Activated gamma-delta T cell (primary cell): ENCODE measurements at places on chromosomes 2 and 18.

- no peak for DNase-seq
Measured at GRCh38 chr2:583666-584065, 93.5 kb downstream of the TMEM18 start.

DNA sequence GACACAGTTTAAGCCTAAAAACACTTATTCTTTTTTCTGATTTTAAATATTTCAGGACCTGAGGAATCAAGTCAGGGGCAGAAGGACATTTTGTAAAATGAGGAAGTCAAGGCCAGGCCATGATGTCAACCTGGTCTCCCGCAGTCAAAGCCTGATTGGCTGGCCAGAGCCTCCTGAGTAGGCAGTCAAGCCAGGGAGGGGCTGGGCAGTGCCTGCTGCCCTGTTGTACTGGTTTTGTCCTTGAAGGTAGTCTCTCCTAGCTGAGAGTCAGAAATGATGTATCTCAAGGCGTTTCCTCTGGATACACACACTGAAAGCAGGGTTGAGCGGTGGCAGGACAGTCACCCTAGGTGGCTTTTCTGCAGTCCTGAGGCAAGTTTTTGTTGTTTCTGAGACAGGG, 19.8 kb downstream of the CCT7 start:
- DNase-seq = no peak

- DNase-seq = no peak
Measured at GRCh38 chr2:8502316-8502715, 179.5 kb upstream of the ID2 start.

GRCh38 chr2:156350374-156351142, 18.0 kb upstream of the NR4A2 start:
- DNase-seq = no peak

DNA sequence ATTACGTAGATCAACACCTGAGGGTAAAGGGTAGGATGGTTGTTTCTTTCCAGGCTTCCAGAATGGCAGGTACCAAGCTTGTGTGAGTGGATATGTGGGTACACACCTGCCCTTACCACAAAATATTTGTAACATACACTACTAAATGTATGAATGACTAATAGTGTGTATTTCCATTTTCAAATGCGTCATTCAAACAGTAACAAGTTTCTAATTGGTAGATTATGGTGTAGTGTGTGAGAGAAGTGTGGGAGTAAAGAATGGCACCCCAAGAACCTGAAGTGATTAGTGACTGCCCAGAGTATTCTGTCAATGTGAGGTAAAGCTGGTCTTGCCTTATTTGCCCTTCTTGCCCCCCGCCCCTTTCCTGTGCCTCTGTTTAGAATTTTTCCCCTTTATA, 21.1 kb downstream of the AGPS start:
- no peak for DNase-seq

GRCh38 chr2:102284611-102285010, 26.8 kb upstream of the IL1RL1 start:
- no peak for DNase-seq

GRCh38 chr18:40210696-40211095, 1744.3 kb upstream of the PIK3C3 start:
- DNase-seq = no peak

DNA sequence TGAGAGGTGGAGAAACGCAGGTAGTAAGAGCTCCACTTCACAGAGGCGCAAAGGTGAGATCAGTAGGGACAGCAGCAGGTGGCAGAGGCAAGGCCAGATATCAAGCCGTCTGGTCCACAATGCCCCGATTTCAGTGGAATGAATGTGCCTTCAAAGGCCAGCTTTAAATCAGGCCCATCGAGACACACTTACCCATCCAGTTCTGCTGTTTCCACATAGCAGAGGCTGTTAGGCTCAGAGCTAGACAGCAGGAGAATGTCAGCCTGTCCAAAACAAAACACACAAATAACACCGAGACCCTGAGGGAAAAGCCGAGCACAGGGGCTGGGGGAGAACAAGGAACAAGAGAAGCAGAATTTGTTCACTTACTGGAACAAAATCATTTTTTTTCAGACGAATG, 75.8 kb upstream of the NARS1 start:
- no peak for DNase-seq

DNA sequence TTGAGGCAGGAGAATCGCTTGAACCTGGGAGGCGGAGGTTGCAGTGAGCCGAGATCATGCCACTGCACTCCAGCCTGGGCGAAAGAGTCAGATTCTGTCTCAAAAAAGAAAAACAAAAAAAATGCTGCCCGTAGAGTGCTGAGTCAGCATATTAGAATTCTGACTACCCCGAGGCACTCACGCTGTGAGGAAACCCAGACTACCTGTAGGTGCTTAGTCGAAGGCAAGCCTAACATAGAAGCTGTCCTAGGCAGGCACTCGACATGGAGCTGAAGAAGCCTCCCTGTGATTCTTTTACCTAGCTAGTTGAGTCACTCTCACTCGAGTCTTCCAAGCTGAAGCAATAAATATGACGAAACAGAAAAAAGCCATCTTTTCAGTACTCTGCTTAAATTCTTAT, 1323.2 kb upstream of the DDX18 start:
- DNase-seq = no peak

DNA sequence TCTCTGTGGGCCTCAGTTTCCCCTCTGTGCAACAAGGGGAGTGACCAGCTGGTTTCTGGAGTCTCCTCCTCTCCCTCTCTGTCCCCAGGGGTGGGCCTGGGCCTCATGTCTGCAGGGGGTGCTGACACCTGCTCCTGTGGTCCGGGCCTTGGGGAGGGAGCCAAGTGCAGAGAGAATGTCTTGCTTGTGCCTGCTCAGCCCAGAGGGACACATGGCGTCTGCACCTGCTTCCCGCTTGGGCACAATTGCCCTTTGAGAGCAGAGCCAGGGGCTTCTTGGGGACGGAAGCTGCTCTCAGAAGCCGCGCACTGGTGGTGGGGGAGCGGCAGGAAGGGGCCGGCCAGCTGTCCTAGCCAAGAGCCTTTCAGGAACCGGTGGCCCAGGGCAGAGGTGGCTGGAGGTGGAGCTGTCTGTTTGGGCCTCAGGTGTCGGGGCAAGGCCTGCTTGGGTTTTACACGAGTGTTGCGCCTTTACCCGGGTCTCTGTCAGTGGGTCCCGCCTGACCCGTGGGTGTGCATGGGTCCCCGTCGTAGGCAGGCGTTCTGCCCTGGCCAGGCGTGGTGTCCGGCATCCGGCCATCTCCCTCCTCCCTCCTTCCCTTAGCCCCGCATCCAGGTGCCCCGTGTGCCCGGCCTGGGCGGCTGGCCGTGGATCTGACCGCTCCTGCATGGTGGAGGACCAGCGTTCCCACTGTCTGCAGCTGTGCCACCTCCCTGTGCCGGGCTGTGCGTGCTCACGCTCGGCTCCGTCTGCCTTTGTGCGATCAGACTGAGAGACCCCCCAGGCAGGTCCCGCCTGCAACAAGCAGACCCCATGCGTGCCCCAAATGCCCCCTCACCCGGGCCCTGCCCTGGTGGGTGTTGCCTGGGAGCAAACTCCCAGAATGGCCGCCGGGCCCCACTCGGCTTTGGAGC, 4.0 kb downstream of the NEU4 start:
- no peak for DNase-seq

GRCh38 chr2:126912201-126912600, 13.5 kb downstream of the TEX51 start:
- DNase-seq = no peak

DNA sequence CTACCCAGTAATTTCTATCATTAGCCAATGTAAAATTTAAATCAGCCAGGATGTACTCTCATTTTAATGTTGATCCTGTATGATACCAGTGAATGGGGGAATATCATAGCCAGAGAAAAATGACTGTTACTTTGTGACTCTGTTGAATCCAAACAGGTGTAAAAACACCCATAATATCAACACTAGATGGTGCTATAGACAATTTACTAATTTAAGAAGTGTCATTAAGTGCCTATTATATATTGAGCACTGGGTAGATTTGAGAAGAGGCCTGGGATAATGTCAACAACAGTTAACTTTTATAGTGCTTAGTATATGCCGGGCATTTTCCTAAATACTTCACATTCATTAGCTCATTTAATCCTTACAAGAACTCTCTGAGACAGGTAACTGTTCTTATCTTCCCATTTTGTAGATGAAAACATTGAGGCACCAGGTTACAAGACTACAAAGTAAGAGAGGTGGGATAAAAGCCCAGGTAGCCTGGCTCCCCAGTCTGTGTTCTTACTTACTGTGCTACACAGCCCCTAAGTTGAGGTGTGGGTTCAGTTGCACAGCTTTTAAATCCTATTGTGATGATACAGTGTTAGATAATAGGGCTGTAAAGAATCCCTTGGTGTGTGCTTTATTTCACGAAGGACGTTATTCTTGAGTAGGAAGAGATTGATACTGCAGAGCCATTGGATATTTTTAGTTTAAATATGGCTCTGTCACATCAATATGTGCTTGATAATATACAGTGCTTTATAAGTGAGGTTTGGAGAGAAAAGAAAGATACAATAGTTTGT, 325.5 kb downstream of the AGPS start:
- DNase-seq = no peak

DNA sequence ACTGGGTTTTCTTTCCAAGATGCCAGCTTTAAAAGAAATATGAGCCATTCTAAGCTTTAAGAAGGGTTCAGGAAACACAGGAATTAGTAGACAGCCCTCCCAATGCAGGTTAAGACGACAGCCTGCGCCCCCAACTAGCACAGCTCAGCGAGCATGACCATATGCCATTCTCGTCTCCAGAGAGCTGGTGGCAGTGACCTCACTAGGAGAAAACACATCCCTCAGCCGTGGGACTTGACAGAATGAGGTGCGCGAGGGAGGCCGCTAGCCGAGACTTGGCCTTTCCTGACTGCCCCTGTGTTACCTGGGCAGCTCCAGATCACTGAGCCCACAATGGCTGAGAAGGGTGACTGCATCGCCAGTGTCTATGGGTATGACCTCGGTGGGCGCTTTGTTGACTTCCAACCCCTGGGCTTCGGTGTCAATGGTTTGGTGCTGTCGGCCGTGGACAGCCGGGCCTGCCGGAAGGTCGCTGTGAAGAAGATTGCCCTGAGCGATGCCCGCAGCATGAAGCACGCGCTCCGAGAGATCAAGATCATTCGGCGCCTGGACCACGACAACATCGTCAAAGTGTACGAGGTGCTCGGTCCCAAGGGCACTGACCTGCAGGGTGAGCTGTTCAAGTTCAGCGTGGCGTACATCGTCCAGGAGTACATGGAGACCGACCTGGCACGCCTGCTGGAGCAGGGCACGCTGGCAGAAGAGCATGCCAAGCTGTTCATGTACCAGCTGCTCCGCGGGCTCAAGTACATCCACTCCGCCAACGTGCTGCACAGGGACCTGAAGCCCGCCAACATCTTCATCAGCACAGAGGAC, 103.9 kb downstream of the MAPK4 start:
- DNase-seq = no peak

GRCh38 chr2:127040169-127040568, 66.8 kb downstream of the BIN1 start:
- DNase-seq = no peak

GRCh38 chr2:139031722-139032121, 251.5 kb upstream of the NXPH2 start:
- no peak for DNase-seq

DNA sequence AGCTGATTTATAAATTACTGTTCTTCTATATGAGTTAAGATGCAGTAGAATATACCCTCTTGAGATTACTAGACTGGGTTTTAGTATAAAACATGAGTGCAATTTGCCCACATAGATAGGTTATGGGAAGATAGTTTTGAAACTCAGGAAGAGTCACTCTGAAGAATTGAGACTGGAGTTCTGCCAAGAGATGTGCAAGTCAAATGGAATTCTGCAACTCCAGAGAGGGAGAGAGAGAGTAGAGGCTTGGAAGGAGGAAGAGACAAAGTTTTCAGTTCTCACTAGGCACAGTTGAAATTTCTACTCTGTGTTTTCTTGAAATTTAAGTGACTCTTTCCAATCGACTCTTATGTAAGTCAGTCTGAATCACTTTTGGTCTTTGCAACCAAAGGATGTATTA, 878.8 kb downstream of the TSN start:
- no peak for DNase-seq

GRCh38 chr2:174587579-174587978, 10.0 kb downstream of the WIPF1 start:
- no peak for DNase-seq

DNA sequence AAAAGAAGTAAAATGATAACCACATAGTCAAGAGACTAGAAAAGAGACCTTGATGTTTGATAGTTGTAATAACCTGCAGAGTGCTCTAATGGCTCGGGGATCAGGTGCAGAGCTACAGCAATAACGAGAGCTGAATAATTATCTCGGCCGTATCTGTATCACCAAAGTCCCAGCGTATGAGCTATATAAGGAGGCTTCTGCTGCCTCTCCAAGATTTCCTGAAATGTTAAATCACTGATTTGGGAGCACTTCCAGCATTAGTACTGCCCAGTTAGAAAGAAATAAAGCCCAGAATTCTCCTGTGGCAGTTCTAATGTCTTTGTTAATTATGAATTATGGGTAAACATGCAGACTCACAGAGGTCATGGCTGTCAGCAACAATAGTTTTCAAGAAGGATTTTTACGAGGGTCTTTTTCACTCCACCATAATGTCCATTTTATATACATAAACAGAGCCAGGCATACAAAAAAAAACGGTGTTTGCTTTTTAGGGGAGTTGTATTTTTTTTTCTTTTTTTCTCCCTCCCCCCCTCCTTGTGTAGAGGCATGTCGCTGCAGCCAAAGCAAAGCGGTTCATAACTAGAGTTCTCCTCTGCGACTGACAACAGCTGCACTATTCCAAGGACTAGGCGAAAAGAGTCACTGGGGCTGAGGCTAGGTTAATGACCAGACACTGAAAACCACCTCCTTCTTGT, 168.3 kb upstream of the VRK2 start:
- no peak for DNase-seq

DNA sequence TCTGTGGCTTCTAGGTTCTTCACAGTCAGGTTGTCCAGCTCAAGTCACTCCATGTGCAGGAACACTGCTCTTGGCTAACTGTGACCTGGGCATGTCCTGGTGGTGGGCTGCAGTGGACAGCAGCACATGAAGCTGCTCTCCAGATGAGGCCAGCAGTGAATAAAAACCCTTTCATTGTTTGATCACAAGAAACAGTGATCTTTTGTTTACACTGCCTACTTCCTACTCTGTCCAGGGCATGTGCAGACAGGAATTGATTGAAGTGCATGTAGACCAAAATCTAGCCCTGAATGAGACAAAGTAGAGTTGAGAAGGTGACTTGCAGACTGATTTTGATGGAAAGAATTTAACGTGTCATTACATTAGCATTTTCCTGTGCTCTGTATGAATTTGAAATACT, 34.9 kb downstream of the BCL2L11 start:
- no peak for DNase-seq

- DNase-seq = no peak
Measured at GRCh38 chr2:10185046-10185445, 62.5 kb downstream of the RRM2 start.

- no peak for DNase-seq
Measured at GRCh38 chr2:43083710-43084698, 142.4 kb downstream of the ZFP36L2 start.

- DNase-seq = no peak
Measured at GRCh38 chr2:181949047-181949446, 36.6 kb upstream of the PPP1R1C start.

DNA sequence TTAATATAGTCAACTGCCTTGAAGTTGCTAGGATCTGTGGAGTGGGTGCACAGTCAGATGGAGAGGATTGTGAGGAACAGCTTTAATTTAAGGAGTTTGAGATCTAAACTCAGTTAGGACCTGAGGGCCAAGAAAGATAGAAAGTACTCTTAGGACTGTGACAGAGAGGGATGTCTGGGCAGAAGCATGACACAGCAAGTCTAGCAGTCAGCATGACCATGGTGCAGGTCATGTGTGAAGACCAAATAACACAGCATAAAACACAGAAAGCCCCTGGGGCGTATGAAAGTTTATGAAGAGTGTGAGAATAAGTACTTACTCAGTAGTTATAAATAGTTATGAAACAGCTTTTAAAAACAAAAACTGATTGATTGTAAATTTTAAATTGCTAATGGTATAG, 107.2 kb downstream of the GALNT1 start:
- DNase-seq = no peak

GRCh38 chr2:111121828-111122630, 1.3 kb downstream of the BCL2L11 start:
- peak; percentile 75 for DNase-seq
